ENCODE measurements at places on chromosomes 2 and 18.

DNA sequence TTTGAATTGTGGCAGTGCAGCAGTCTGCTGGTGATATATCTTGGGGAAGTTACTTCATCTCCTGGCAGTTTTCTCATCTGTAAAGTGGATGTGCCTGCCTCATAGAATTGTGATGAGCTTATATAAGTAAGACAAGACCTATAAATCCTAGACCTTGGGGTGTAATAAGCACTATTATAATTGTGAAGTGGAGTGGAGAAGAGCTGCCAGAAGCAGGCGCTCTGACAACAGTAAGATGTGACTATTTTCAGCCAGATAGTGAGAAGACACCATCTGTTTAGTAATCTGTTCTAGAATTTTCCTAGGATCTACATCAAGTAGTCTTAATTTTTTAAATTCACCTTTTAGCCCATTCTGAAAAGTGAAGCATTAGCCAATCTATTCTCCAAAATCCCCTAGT, 85.6 kb upstream of the TSPYL6 start:
- DNase-seq = no peak

GRCh38 chr18:37845498-37845897, 279.9 kb upstream of the CELF4 start:
- no peak for DNase-seq

- peak; percentile 45 for DNase-seq
These were observed 20.1 kb upstream of the TTC39C start for GRCh38 chr18:23994361-23994902.

GRCh38 chr2:1676913-1677820, 67.1 kb downstream of the PXDN start:
- DNase-seq = no peak

Data from CD4-positive, alpha-beta T cell treated with Interleukin-21 for 1 hour (primary cell).